HepG2 (cell line): ENCODE measurements at places on chromosomes 1 and 21. TPM values are rescaled to one million over a fixed set of nuclear protein-coding genes. Genes with fewer than 3 reads are reported as not detected.

The C8A gene
- polyA plus RNA-seq, result 10.5 and 13.9 TPM in 2 replicates

The CBS gene
- 99.3 and 112 TPM in 2 replicates for polyA plus RNA-seq

The ATG4C gene
- 4.0 and 4.2 TPM in 2 replicates for polyA plus RNA-seq

- no peak for DNase-seq
Observed at GRCh38 chr1:157485793-157486192, 66.5 kb downstream of the FCRL5 start.

DNA sequence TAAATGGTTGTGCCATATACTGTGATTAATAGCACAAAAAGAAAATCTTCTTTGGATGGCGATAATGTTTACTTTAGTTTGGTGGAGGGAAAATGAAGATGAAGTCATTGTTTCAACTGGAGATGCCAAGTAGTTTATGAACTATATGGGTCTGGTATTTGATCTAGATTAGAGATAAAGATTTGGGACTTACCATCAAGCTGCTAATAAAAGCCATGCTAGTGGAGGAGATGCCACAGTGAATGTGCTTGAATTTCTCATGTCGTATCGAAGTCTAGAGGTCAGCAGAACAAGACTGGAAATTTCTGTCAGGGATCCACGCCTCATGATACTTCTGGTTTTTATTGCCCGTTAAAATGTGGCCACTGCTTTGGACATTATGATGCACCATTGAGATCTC, 742.0 kb downstream of the NCAM2 start:
- DNase-seq, result no peak

GRCh38 chr1:20928146-20928545, 141.0 kb upstream of the HP1BP3 start:
- no peak for DNase-seq
